AG04450 (cell line): ENCODE measurements at places on chromosomes 16 and 17. TPM values are rescaled to one million over a fixed set of nuclear protein-coding genes. Genes with fewer than 3 reads are reported as not detected.

DNA sequence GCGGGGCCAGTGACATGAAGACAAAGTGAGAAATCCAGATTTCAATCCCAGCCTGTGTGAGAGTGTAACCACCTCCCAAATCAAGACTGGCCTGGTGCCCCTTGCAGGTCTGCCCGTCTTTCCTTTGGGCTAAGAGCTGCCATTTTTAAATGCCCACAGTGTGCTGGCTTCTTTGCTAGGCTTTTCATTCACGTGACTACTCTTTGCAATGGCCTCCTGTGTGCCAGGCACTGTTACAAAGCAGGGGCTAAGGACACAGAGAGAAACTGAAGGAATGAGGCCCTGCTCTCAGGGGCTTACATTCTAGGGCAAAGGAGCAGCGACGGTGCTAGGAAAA is 269 bp upstream of the ZSCAN10 start:
- no peak for DNase-seq

- DNase-seq: no peak
Measured at GRCh38 chr17:3526971-3527370, 30.6 kb downstream of the TRPV3 start.

DNA sequence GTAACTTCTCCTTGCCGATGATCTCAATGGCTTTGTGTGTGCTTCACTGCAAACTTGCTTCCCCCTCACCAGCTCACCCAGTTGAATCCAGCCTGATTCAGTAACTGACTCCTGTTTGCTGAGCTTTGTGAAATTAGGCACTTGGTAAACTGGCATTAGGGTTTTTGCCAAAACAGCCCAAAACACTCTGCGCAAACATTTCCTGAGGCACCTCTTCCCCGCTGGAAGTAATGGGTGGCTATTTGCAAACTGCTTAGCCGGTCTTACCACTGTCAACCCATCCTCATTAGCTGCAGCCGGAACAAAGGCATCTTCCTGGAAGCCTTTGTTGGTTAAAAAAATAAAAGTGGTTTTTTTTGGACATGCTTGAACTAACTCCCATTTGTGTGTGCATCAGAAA is 353.2 kb downstream of the MAF start:
- no peak for DNase-seq

DNA sequence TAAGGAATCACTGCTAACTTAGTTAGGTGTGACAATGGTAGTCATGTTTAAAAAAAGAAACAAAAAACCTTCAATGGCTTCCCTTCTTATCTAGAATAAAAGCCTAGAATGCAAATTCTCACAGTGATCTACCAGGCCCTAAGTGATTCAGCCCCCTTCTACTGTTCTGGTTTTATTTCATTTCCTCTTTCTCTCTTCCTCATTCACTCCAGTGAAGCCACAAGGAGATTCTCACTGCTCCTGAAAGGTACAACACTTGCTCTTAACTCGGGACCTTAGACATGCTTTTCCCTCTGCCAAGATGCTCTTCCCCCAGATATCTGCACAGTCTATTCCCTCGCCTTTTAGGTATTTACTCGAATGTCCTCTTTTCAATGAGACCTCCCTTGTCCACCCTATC is 3.7 kb downstream of the PIGS start:
- no peak for DNase-seq

DNA sequence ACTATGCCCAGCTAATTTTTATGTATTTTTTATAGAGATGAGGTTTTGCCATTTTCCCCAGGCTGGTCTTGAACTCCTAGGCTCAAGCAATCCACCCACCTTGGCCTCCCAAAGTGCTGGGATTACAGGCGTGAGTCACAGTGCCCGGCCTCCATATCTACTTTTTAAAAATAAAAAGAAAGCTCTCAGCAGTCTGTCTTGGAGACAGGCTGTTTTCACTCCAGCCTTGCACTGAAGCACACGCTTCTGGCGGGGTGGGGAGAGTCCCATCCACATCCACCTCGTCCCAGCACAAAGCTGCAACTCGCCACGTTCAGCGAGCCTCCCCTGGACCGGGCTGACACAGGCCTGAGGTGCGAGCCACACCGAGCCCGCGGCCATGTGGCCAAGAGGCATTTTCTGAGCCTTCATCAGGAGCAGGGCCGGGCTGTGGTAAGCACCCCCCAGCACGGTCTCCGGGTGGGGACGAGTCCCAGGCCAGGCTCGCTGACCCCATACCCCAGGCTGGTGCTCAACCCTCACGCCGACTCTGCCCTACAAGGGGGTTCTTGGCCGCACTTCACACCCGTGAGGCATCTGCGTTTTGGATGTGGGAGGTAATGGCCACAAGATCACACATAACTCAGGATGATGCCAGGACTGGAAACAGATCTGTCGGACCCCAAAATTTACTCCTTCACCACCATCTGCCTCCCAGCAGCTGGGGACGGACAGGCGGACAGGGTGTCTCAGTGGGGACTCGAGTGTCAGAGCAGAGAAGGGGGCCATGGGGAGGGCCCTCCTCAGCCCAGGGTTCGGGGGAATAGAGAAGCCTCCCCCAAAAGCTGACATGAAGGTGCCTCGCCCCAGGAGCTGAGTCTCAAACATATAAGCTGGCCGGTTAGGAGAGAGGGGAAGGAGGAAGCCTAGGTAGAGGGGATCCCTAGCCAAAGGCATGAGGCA is 28.6 kb downstream of the TBC1D16 start:
- DNase-seq: no peak

GRCh38 chr16:16189842-16190241 is 33.5 kb downstream of the ABCC6 start:
- no peak for DNase-seq

DNA sequence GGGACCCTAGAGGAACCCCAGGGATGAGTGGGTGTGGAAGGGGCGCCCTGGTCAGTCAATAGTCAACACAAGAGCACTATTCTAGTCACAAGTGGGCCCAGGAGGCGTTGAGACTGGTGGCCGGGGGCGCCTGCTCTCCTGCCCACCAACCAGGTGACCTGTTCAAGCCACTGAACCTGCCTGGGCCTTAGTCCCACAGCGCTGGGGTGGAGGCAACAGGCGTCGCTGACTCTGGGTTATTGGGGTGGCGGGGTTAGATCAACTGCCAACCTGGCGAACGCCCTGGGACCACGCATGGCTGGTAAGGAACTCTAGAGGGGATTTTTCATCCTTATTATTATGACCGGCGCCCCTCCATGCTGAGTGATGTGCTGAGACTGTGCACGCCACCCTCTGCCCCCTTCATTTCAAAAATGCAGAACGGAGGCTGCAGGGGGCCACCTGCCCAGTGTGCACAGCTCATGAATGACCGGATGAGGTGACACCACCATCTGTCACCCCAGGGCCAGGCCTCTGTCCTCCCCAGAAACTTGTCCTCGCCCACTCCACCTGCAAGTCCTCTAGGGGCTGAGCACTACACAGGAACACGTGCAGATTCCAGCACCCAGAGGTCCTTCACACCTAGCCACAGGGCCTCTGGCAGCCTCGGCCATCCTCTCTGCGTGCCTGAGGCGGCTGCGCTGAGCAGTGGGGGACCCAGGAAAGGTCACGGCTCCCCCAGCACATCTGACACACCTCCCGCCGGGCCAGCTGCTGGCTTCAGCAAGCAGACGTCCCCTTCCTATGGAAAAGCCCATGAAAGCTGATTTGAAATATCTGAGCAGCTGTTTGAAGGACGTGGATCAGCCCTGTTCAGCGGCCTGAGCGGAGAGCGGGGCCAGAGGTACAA is 51.6 kb upstream of the DNAH17 start:
- no peak for DNase-seq

DNA sequence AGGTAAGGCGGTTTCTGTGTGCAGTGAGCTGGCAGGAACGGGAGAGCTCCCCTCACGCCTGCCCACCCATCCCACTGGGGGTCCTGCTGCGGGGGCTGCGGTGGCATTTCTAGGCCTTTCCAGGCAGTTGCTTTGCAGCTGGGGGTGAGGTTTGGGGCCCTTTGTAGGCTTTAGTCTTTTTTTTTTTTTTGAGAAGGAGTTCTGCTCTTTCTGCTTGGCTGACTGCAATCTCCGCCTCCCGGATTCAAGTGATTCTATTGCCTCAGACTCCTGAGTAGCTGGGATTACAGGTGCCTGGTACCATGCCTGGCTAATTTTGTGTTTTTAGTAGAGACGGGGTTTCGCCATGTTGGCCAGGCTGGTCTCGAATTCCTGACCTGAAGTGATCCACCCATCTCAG is 11.1 kb downstream of the TSC2 start:
- no peak for DNase-seq

DNA sequence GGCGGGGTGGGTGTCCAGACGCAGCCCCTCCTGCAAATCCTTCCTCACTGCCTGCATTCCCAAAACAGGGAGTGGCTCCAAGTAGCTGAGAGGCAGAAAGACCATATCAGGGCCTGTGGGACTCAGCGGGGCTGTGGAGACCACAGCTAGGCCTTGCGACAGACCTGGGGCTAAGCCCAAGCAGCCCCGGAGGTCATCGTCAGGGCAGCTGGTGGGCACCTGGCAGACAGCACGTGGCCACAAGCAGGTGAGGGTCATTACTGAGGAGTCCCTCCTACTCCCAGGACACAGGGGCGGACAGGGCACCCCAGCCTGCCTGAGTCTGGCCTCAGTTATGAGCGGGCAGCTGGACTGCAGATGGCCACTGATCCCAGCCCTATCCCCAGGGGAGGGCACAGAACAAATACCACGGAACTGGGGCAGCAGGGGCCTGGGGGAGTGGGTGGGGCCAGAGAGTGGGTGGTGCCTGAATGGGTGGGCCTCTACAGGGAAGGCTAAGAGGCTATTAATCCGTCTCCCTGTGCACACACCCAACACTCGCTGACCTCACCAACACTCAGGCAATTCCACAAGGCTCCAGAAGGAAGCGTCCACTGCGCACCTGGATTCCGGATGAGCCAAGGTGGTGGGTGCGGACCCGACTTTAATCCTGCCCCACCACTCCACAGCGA is 8.5 kb downstream of the HS3ST6 start:
- DNase-seq: no peak

DNA sequence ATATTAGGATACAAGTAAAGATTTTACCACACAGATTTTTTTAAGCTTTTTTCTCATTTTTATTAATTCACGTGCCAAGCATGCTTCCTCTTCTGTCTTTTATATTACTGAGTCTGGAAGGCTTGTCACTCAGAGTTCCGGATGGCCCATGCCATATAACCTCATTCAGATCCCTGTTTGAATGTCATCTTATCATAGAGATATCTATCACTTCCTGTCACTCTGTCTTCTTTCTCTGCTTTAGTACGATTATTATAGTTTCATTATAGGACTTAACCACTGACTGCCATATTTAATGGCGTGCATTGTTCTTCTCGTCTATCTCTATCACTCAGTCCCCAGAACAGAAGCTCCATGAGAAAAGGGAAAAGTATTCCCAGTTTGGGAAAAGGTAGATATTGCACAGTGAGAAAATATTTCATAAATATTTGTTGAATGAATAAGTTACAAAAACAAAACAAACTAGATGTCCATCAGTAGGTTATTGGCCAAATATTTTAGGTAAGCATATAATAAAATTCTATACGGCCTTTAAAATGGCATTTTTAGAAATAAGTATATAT is 296.9 kb upstream of the GOT2 start:
- no peak for DNase-seq

DNA sequence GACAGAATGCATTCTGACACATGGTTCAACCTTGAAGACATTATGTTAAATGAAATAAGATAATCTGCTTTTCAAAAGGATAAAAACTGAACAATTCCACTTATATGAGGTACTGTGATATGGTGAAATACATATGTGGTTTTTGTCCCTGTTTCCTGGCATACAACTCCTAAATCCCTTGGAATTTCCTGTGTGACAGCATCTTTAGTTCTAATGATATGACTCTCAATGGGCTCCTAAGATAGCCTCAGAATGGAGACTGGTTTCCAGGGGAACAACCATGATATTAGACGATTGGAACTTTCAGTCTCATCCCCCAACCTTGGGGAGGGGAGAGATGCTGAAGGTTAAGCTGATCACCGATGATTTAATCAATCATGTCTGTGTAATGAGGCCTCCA is 37.7 kb upstream of the PHLPP2 start:
- DNase-seq: no peak

DNA sequence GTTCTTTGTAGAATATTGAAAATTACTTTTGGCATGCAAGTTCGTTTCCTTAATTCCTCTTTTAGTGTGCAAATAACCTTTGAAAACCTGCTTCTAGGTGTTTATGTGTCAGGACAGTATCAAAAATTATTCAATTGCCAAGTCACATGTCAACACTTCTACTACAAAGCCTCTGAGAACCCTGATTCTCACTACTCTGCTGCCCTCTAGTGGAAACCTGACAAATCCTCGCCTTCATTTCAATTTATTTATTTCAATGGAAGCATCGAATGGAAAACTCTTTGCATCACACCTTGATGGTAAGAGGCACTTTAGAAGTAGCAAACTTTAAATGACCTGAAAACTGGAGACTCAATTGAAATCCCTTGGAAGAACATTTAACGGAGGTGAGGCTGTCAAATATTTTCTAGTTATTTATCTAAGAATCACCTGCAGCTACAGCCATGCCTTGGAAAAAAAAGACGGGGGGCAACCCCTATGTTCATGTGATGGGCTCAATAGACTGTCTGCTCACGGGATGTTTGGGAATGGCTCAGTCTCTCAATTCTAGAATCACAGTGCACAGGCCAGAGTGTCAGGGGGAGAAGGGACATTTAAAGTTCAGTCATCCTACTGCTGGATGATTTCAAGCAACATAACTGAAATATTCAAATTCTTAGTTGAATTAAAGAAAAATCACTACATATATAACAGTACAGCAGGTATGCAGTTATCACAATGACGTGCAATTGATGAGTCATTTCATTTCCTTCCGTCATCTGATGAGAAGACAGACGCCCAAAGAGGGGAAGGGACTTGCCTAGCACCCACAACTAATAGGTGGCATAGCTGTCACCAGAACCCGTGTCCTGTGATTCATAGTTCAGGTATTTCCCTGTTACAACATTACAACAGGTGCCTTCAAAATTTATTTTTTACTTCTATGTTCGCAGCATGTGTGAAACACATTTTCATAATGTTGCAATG is 563.9 kb downstream of the TOX3 start:
- DNase-seq: peak; percentile 47

DNA sequence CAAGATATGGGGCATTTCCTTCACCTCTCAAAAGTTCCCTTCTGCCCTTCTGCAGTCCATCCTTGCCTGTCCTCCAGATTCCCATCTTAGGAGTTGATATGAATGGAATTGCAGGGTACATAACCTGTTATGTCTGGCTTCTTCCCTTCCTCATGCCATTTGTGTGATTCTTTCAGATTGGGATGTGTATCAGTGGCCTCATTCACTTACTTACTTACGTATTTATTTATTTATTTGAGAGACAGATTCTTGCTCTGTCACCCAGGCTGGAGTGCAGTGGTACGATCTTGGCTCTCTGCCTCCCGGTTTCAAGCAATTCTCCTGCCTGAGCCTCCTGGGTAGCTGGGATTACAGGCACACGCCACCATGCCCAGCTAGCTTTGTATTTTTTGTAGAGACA is 6.2 kb upstream of the TMEM94 start:
- no peak for DNase-seq

Gene TRIM25
- 48.1 and 58.2 TPM in 2 replicates for polyA plus RNA-seq

Gene NME1
- 271 and 350 TPM in 2 replicates for polyA plus RNA-seq

Gene ALOX12
- not detected in 2 replicates for polyA plus RNA-seq

Gene EVI2B
- polyA plus RNA-seq: 0.30 and 0.41 TPM in 2 replicates

Gene STAC2
- polyA plus RNA-seq: 0.04 TPM in 1 of 2 replicates, not detected in the other

Gene RND2
- 1.7 and 2.1 TPM in 2 replicates for polyA plus RNA-seq

Gene DHRS13
- polyA plus RNA-seq: 2.9 and 3.1 TPM in 2 replicates
